ENCODE measurements at places on chromosomes 1 and 21.

DNA sequence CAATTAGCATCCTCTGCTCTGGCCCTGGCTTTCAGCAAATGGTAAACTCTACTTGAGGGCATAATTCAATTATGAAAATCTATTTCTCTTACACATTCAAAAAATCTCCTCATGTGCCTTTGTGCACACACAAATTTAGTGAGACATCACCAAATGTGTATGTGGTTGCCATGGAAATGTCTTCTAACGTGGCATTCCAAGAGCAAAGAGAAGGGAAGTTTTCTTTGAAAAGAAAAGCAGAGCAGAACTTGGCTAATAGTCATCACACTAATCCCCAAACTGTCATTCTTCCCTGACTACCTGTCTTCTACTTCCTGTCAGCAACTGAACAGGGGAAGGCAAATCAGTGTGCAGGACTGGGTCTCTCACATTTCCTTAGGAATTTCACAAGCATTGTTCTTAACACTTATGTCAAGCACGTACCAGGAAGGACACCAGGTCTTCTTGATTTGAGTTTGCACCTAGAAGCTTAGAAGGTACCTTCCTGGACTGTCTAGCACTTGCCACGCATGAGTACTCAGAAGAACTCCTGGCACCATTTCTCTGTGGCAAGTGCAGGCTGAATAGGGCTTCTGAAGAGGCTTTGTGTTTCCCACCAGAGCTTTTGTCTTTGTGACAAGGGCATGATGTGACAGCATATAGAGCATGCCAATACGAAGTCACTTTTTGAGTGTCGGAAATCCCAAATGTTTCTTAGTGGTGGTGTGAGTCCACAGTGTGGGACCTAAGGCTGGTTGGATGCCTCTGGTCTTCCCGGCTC lies 32.3 kb downstream of the MAN1C1 start:
- no peak for DNase-seq

- no peak for DNase-seq
Measured at GRCh38 chr1:91007827-91008226, 14.0 kb downstream of the ZNF644 start.

DNA sequence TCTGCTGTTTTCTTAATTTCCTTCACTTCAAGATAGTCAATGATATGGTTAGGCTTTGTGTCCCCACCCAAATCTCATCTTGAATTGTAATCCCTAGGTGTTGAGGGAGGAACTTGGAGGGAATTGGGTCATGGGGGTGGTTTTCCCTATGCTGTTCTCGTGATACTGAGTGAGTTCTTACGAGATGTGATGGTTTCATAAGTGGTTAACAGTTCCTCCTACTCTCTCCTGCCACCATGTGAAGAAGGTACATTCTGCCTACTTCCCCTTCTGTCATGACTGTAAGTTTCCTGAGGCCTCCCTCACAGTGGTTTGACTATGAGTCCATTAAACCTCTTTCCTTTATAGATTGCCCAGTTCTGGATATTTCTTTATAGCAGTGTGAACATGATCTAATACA lies 74.0 kb upstream of the SAMSN1 start:
- DNase-seq: no peak

- DNase-seq: no peak
Measured at GRCh38 chr1:119834990-119835389, 23.7 kb upstream of the REG4 start.
